ENCODE measurements at places on chromosomes 2 and 18. TPM values are rescaled to one million over a fixed set of nuclear protein-coding genes. Genes with fewer than 3 reads are reported as not detected.

DNA sequence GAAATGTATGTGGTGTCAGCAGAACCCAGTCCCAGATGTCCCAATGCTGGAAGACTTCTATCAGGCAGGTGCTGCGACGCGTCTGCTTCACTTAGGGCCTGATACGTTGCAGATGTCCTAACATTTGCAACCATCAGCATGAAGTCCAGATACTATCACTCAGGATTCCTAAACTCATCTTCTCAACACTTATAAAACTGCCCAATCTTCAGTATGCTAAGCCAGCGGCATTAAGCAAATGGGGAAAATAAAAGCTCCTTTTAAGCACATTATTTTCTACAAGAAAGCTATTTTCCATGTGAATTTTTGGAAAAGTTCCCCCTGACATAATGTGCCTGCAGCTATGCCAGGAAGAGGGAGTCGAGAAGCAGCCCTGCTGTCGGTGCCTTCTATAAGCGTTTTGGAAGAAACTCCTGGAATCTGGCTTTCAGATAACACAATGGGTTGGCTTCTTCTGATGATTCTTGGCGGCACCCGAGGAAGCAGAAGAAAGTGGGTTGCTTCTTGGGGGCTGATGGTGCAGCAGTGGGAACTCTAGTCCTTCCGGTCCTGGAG, 60.7 kb upstream of the ITGA6 start:
- DNase-seq: no peak

Gene STPG4
- total RNA-seq: 0.11 TPM

DNA sequence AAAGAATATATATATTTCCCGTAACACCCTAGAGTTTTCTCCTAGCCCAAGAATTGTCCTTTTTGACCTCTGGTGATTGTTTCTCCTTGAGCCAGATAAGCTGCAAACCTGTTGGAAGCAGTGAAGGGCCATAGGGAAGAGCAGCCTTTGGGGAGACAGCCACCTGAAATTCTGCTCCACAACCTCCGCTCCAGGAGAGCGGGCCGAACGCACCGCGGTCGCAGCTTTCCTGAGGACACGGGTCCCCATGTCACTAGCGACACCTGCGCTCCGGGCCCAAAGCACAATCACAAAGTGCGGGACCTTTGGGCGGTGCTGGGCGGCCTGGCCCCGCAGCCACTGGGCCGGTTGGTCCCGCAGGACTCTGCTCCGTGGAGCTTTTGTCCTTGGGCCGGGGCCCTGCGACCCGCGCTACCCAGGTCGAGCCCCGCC, 557 bp upstream of the DSG2 start:
- no peak for DNase-seq

DNA sequence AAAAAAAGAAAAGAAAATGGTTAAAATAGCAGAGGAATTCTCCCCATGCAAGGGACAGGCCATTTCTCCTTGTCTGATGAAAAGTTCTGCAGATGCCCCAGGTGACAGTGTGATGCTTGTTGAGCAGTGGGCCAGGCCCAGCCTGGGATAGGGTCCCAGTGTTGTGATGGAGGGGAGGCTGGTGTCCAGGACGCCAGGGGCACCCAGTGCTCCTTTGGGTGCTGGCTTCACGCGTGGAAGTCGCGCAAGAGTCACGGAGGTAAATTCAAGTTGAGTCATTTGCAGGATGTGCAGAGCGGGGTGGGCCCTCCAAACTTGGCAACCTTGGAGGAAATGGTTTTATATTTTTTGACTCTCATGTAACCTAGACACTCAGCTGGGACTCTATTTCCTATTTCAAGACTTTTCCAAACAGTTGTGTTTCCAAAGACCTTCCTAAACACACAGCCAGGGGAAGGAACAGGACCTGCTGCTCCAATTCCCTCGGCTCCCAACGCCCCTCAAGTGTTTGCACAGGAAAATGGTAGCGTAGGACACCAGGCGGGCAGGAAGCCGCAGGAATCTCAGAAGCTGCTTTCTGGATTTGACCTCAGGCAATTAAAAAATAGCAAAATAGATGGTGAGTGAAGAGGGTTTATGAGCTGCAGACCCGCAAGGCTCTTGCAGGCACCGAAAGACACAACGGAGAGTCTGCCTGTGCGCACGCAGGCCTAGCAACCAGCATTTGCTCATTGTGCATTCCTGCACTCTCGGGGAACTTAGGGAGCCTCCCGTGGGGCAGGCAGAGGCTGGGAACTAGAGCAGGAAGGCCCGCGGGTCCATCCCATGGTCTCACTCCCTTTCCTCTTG, 107.1 kb upstream of the ODC1 start:
- DNase-seq: no peak

Gene KCNJ13
- total RNA-seq: not detected

GRCh38 chr2:172969166-172969565, 106.5 kb upstream of the MAP3K20 start:
- no peak for DNase-seq

DNA sequence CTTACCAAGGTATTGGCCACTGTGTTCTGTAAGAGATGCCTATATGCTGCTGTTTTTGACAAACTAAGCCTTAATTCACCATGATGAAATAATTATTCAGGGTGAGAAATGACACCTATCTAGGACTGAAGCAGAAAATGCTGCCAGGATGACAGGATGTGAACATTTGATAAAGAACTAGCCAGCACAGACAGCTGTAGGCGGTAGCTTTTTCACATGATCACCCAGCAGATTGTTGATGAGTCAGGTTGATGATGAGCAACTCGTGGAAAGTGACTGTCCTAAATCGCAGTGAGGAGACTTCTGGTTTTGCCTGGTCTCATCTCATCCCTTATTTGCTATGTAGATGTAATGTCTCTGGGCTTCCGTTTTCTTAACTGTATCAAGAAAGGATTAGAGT, 144.1 kb downstream of the PRPF40A start:
- DNase-seq: no peak

DNA sequence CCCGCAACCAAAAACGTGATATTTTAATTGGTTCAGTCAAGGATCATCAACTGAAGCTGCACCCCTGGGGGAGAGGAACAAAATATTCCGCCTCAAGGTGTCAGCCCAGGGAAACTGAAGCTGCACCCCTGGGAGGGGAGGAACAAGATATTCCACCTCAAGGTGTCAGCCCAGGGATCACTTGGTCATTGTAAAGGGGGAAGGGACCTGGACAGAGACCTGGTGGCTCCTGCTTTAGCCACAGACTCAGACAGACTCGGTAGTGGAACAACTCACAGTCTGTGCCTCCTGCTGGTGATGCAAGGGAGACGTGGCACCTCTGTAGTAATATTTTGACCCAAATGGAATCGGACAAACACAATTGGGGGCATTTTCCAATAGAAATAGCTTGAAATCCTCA, 75.1 kb downstream of the GBX2 start:
- DNase-seq: no peak

DNA sequence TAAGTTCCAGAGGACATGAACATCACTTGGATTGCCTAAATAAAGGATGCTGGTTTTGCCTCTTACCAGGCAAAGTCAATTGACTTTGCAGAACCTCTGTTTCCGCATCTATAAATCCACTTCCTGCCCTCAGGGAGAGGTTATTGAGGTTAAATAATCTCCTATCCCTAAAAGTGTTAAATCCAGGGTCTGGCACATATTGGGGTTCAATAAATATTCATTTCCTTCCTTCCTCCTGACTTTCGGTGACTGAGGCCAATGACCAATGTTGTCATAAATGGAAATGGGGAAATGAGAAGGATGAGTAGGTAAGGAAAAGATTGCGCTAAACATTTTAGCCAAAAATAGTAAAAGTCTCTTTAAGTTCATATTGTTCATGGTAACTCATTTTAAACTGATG, 16.0 kb downstream of the BCL2 start:
- no peak for DNase-seq

GRCh38 chr18:37176621-37176934, 347.7 kb downstream of the KIAA1328 start:
- no peak for DNase-seq

DNA sequence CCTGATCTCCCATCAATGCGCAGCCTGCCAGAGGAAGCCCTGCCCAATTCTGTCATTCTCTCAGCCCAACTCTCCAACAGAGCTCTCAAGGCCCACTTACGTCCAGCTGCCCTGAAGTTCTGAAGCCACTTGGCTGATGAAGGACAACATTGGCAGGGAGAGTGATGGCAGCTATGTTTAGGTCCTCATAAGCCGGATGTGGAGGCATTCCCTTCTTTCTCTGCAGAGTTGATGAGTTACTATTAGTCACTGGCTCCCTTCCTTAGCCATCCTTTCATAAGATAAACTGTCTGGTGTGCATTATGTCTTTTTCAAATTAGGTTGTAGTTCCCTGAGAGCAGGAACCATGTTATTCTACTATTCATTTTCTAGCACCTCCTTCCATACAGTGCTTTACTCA, 22.5 kb upstream of the TACR1 start:
- DNase-seq: no peak

DNA sequence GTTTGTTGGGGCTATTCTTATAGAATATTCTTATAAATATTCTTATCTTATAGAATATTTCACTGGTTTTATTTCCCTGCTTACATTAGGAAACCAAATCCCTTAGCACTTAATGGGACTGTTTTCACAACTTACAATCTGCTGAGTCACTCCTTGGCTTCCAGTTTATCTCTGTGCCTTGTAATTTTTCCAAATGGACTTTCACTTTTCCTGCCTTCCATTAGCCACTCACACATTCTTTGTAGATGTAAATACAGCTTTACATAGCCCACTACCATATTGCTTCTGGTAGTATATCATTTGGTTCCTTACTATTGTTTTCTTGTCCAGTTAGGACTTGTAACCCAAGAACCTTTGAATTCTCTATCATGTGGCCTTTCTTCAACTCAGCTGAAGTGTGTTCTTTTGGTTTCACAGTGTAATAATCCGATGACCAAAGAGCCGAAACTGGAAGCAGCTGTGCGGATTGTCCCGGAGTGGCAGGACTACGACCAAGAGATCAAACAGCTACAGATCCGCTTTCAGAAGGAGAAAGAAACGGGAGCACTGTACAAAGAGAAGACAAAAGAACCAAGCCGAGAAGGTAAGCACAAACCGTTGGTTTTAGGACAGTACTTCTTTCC, 96.1 kb downstream of the UGGT1 start:
- DNase-seq: no peak

- no peak for DNase-seq
These were observed 138.9 kb downstream of the PXDN start for GRCh38 chr2:1605102-1606045.

Gene CFAP53
- total RNA-seq: 0.18 TPM

Gene CCDC102B
- total RNA-seq: 0.28 TPM

DNA sequence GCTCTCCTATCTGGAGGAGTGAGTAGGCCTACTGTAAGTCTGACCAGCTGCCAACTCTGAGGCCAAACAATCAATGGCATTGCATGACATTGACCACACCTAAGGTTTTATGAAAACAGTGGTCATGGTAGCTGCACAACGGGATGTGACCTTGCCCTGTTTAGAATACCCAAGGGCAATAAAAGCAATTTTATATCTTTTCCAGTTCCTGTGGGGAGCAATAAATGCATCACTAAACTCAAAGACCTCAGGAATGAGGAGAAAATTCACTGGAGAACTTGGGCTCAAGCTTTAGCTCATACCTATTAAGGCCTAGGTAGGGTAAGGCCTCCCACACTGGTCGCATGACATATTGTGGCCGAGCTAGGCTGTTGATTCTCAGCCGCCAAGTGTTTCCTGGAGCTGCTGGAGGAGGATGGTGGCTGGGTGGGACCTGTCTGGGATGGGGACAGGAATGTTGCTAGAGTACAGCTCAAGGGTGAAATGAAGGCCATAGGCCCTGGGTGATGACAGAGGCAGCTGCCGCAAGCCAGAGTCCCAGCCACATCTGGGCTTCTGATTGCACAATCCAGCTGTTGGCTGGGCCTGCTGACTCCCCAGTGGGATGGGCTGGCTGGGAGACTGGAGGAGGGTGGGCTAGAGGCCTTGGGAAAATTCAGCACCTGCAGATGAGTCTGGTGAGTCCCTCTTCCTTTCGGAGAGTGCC, 313.7 kb downstream of the CYP26B1 start:
- no peak for DNase-seq
